ENCODE measurements at places on chromosomes 7 and 10.

- DNase-seq: no peak
Observed at GRCh38 chr7:78172267-78172757, 373.7 kb downstream of the PHTF2 start.

- no peak for DNase-seq
Observed at GRCh38 chr7:38282081-38282480, 8.6 kb upstream of the TARP start.

GRCh38 chr10:17109475-17110207 lies 20.0 kb downstream of the CUBN start:
- no peak for DNase-seq

GRCh38 chr7:73536479-73536878 lies 14.4 kb upstream of the BAZ1B start:
- no peak for DNase-seq

GRCh38 chr7:124813994-124814798 lies 48.6 kb upstream of the GPR37 start:
- DNase-seq: no peak

- DNase-seq: no peak
Observed at GRCh38 chr7:31202801-31203200, 137.7 kb downstream of the NEUROD6 start.

- no peak for DNase-seq
Observed at GRCh38 chr7:16404636-16405035, 16.7 kb downstream of the CRPPA start.

DNA sequence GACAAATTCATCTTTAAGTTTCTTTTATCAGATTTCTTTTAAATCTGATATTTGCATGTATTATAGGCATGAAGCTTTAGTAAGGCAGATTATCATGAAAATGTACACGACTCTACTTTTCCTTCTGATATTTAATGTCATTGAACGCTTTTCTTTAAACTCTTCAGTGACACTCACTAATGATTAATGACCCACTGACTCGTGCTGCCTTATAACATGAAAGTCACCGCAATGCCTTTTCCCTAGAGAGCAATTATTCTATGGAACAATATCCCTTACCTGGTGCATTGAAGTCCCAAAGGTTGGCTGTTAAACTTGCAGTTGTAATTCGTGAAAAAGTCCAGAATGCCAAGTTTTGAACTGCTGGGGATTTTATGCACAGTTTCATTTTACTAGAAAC lies 33.4 kb upstream of the HGF start:
- no peak for DNase-seq

DNA sequence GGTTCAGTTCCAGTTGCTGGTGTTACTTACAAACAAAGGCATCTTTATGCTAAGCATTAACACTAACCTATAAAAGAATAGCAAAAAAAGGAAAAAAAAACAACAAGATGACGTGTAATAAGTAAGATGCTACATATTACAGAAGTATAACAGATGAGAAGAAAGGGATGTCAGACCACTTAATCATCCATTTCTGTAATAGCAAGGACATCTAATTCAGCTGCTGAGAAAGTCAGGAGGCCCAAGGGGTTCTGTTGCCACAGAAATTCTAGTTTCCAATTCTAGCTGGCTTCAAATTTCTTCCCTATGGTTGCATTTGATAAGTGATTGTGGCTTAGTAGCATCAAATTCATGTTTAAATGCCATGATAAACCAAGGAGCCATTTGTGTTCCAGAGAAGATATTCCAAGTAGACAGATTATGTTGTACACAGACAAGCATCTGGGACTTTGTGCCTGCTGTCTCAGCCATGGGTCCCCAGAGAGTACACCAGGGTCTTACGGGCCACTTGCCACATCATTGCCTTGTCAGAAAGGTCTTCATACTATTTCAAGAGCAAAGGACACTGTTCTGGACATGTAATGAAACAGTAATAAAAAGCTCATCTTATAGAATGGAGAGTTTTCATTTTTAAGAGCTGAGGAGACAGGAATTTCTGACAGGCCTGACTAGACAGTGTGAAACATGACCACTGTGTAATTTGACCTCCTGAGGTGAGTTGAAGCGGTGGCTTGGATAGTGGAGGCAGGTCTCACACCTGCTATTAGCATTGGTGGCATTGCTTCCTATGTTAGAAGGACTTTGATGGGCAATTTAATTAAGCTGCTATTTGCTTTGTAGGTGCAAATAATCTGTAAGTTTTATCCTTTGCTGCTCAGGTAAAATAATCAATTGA lies 4.2 kb upstream of the ASB4 start:
- no peak for DNase-seq

DNA sequence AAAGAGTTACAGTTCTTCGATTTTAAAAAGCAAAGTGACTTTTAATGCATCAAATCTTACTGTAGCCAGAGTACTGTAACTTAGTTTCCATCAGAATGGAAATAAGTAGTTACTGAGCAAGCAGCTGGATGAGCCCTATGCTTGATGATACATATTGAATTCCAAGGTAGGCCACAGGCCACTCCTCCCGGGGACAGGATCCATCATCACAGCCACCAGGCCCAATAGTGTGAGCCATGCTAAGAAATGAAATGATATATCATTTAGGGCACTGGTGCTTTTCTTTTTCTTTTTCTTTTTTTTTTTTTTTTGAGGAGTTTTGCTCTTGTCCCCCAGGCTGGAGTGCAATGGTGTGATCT lies 42.9 kb upstream of the TOMM7 start:
- DNase-seq: no peak

DNA sequence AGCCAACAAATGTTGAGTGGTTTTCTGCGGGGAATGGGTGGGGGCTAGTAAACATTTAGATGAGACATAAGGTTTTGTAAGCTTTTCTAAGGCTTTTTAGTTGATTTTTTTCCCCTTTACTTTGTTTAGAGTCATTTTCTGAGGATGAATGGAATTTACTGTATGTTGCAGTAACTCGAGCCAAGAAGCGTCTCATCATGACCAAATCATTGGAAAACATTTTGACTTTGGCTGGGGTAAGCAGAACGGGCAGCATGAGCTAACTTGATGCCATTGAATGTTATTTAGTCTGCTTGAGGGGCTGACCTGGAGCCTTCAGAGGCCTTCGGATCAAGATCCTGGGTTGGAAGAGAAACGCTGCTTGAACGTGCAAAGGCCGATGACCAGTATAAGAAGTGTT lies 37.3 kb downstream of the FBH1 start:
- no peak for DNase-seq

GRCh38 chr7:134315679-134316538 lies 821 bp downstream of the SLC35B4 start:
- no peak for DNase-seq

DNA sequence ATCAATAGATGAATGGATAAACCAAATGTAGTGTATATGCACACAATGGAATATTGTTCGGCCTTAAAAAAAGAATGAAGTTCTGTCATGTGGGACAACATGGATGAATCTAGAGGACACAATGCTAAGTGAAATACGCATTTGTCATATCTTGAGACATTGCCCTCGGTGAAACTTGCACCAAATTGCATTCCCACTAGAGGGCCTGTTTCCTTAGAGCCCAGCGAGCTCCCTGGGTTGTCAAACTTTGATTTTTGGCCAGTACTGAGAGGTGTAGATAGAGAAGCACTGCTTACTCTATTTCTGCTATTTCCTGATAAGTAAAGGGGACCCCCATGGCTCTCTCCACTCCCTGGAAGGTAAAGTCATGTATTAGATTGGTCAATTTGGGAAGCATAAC lies 157.1 kb downstream of the GPAM start:
- DNase-seq: no peak

- peak; percentile 66 for DNase-seq
Observed at GRCh38 chr10:101779544-101780186, 3.6 kb downstream of the NPM3 start.

- no peak for DNase-seq
Observed at GRCh38 chr7:727806-728460, 852 bp upstream of the PRKAR1B start.

GRCh38 chr7:98815313-98815712 lies 54.5 kb downstream of the TMEM130 start:
- no peak for DNase-seq

DNA sequence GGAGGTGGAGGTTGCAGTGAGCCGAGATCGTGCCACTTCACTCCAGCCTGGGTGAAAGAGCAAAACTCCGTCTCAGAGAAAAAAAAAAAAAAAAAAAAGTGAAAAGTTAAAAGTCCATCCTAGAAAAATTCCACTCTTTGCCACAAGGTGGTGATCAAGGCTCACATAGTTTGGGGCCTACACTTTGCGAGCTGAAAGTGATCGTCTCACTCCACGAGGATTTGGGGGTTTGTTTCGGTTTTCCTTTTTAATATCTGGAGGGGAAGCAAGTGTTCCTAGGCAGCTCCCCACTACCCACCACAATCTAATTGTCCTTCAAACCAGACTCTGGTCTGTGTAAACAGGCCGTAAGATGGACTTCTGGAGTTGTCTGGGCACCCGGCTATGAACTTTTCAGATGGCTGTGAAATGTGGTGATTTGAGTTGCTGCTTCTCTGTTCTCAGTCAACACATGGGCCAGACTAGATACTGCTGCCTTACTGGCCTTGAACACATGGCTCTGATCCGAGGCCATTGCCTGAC lies 27.1 kb downstream of the PRLHR start:
- DNase-seq: no peak

- no peak for DNase-seq
Observed at GRCh38 chr7:51139796-51140195, 176.8 kb downstream of the COBL start.

DNA sequence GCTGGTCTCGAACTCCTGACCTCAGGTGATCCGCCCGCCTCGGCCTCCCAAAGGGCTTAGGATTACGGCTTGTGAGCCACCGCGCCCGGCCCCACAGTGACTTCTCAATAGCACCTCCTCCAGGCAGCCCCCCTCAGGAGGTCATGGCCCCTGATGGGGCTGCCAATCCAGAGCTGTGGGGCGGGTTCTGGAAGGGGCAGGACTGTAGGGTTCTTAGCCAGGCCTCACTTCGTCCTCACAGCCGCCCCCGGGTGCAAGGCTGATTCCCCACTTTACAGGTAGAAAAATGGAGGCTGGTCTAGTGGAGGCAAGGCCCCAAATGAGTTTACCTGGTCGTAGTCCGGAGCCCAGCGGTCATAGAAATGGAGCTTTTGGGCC lies 638 bp downstream of the METTL27 start:
- no peak for DNase-seq

DNA sequence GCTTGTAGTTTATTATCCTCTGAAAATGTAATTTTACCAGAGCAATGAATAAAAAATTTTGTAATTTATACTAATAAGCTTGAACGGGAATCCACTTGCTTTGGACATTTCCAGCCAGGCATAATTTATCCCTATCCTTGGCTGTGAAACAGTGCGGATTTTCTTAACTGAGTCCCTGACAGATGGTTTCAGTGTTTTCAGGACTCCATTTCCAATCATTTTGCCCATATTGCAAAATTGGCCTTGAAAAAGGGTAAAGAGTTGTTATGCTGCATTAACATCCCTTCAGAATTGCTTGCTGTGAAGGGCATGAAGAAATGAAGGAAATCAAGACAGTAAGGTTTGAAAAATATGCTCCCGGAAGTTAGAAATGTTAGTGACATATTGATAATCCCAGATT lies 57.7 kb downstream of the NXPH1 start:
- DNase-seq: no peak

GRCh38 chr10:8269976-8270375 lies 215.5 kb downstream of the GATA3 start:
- DNase-seq: no peak

- no peak for DNase-seq
Observed at GRCh38 chr10:57494486-57494885, 773.2 kb downstream of the IPMK start.

GRCh38 chr10:34091635-34092195 lies 723.4 kb downstream of the PARD3 start:
- DNase-seq: no peak

GRCh38 chr10:113494761-113495160 lies 58.1 kb upstream of the HABP2 start:
- DNase-seq: no peak

GRCh38 chr10:11229893-11230292 lies 212.2 kb downstream of the CELF2 start:
- no peak for DNase-seq

- no peak for DNase-seq
Observed at GRCh38 chr7:37493123-37493522, 44.5 kb upstream of the ELMO1 start.

GRCh38 chr10:85919491-85920021 lies 447.0 kb downstream of the GRID1 start:
- no peak for DNase-seq

GRCh38 chr10:129259128-129259815 lies 207.8 kb upstream of the MGMT start:
- DNase-seq: no peak

DNA sequence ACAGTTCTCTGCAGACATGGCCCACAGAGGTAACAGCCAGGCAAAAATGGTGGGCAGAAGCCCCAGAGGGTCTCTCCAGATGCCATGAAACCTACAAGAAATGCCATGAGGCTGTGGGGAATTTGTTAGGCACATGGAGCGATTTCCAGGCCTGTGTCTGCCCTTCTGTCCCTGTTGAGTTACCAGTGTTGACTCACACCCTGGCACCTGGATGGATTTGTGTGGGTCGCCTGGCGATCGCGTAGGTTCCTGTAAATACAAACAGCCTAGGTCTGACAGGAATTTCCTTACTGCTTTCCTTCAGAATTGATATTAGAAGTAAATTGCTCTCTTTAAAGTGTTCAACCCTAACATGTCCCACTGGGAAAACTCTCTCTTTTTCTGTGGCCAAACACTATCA lies 164.9 kb upstream of the EEPD1 start:
- no peak for DNase-seq

DNA sequence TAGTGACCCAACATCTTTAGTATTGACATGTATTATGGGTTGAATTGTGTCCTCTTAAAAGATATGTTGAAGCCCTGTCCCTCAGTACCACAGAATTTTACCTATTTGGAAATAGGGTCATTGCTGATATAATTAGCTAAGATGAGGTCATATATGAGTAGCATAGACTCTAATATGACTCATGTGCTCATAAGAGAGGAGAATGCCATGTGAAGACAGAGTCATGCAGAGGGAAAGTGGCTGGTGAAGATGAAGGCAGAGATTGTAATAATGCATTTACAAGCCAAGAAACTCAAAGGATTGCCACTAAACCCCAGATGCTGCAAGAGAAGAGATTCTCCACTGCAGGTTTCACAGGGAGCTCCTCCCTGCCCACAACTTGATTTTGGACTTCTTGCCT lies 496.4 kb downstream of the KIF20B start:
- no peak for DNase-seq

GRCh38 chr7:27151931-27152815 lies at the start of gene HOXA3:
HOXA3 (minus strand) TSS chr7:27152583; CDS start chr7:27110640, 41,943 bp downstream.
- no peak for DNase-seq

DNA sequence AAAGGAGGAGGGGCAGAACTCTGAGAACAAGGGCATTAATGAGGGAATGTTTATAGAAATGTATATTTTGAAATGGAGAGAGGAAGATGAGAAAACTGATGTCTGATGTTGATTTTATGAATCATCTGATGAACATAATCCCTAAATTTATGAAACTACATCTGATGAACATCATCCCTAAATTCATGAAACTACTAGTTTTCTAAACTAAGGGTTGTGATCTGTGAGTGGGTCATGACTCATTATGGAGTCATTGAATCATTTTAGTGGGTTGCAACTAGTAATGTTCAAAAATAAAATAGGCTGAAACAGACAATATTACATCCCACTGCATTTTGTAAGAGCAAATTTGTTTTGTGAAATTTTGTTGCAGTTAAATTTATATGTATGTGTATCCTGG lies 442.6 kb upstream of the TEX47 start:
- no peak for DNase-seq

- no peak for DNase-seq
Observed at GRCh38 chr7:142835487-142835886, 19.4 kb upstream of the EPHB6 start.
